ENCODE measurements at places on chromosomes 4 and X. TPM values are rescaled to one million over a fixed set of nuclear protein-coding genes. Genes with fewer than 3 reads are reported as not detected.

DNA sequence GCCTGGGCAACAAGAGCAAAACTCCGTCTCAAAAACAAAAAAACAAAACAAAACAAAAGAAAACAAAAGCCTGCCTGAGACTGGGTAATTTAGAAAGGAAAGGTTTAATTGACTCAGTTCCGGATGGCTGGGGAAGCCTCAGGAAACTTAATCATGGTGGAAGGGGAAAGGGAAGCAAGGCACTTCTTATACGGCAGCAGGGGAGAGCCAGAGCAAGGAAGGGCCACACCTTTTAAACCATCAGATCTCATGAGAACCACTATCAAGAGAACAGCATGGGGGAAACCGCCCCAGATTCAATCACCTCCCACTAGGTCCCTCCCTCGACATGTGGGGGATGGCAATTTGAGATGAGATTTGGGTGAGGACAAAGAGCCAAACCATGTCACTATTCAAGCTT lies 122.2 kb downstream of the UBE2K start:
- DNase-seq: no peak

DNA sequence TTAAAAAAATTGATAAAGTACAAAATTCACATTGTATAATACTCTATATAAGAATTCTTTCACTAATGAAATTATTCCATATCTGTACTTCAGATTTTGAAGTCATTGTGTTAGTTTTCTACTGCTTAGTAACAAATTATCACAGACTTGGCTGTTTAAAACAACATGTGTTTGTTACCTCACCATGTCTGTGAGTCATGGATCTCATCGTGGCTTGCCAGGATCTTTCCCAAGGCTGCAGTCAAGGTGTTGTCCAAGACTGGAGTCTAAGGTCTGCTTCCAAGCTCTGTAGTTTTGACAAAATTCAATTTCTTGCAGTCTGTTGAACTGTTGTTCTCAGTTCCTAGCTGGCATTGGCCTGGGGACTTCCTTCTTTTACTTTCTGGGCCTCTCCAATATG lies 1286.9 kb downstream of the ADGRL3 start:
- DNase-seq: no peak

DNA sequence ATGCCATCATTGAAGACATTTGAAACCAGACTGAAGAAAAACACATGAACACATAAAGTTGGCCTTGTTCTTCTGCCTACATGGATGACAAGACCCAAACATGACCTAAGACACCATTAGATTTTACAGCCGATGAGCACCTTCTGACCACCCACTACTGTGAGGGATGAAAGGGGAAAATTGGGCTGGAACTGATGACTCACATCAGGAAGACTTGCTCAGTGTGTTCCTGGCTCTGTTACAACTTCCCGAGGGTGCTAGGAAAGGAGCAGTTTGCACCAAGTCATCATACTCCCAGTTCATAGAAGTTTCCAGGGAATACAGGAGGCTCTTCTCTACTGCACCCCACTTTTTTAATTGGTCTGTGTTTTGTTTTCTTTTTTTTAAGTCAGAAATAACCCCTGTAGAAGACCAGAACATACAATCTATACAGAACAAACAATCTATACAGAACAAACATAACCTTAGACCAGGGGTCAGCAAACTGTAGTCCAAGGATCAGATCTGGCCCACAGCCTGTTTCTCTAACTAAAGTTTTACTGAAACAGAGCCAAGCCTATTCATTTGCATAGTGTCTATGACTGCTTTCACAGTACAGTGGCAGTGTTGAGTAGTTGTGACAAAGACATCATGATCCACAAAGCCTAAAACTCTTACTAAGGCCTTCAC lies 25.3 kb downstream of the BTC start:
- DNase-seq: peak; percentile 68

GRCh38 chr4:49063670-49064069 lies 77.6 kb downstream of the CWH43 start:
- DNase-seq: peak; percentile 37

GRCh38 chr4:73821325-73821724 lies 15.2 kb upstream of the CXCL6 start:
- DNase-seq: no peak

DNA sequence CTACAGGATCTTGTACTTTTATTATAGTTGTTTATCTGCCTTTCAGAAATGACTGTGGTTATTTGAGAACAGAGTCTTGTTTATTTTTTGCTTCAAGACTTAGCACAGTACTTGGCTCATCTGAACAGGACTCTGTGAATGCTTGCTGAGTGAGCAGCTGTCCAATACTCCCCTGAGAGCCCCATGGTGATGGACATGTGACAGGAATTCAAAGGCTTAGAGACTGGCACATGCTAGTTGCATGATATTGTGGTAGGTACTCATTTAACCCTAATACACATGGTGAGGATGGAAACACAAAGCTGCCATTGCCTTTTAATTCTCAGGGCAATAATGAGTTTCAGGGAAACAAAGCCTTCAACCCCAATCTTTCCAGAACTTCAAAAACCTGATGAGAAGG lies 97.3 kb downstream of the GEMIN8 start:
- no peak for DNase-seq

GRCh38 chr4:164856396-164856795 lies 20.6 kb upstream of the APELA start:
- DNase-seq: no peak

The DMD gene
- total RNA-seq: 2.0 TPM

All from RPMI7951 (cell line).